ENCODE measurements at places on chromosomes 16 and 17. TPM values are rescaled to one million over a fixed set of nuclear protein-coding genes. Genes with fewer than 3 reads are reported as not detected.

Gene IL34
- total RNA-seq: 0.74 TPM

Gene NTN3
- not detected for total RNA-seq

Gene CD300H
- not detected for total RNA-seq

Gene CBFA2T3
- 0.31 TPM for total RNA-seq

Gene ZNF267
- 10.2 TPM for total RNA-seq
